Activated T-cell treated with anti-CD3 and anti-CD28 coated beads for 1 hour (primary cell): ENCODE measurements at places on chromosomes 4 and X.

GRCh38 chr4:8417071-8417614 lies 23.4 kb downstream of the ACOX3 start:
- no peak for DNase-seq

DNA sequence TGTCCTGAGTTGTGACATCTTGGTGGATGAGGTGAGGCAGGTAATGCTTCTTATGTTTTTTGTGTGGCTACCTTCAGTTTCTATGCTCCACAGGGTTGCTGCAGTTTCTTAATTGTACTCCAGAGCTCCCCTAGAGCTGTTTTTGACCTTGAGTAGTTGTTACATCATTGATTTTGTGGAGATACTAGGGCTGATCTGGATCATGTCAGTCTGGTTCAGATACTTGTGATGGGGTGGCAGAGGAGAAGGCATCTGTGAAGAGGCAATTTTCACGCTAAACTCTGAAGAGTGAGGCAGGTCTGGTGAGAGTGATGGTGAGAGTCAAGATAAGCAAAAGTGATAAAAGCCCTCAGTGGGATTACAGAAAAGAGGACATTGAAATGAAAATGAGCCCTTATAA lies 1180.2 kb downstream of the RAPGEF2 start:
- DNase-seq = no peak

DNA sequence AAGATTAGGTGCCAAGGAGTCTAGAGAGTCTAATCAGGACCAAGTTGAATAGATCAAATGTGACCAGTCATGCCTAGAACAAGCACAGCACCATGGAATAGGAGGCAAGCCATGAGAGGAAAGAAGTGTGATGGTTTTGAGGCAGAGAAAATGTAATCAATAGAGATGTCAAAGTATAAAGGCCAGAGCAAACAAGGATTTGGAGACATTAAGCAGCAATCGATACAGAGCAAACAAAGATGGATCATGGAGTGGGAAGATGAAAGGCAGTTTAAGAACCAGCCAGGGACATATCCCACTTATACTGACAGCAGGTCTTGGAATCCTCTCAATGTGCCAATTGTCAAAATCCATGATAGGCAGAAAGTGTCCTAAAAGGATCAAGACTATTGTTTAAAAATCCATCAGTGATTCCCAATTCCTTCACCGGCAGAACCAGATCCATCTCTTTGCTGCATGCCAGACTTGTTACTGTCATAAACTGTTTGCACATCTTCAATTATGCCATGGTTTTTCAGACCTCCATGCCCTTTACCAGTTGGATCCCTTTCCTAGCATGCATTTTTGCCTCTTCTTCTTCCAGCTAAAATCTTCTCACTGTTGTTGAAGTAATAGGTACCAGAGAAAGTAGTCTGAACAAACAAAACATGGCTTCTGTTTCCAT lies 520.7 kb upstream of the ARX start:
- DNase-seq = no peak

GRCh38 chr4:110484767-110485166 lies 8.8 kb downstream of the ENPEP start:
- DNase-seq = no peak

DNA sequence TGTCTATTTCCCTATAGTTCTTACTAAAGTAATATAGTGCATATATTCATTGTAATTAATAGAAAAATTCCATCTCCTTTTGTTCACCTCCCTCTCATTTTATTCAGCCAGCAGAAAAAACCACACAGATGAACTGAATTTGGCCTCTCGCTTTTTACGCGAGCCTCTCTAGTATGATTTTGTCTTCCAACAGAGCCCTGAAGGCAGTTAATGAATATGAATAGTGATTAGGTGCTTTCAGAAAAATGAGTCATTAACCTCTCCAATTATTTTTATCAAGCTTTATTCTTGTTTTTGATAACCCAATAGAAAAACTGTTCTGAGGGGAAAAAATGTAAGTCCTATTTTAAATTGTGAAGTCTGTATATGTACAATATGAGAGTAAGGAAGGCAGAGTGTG lies 74.1 kb downstream of the ZAR1 start:
- DNase-seq = no peak

DNA sequence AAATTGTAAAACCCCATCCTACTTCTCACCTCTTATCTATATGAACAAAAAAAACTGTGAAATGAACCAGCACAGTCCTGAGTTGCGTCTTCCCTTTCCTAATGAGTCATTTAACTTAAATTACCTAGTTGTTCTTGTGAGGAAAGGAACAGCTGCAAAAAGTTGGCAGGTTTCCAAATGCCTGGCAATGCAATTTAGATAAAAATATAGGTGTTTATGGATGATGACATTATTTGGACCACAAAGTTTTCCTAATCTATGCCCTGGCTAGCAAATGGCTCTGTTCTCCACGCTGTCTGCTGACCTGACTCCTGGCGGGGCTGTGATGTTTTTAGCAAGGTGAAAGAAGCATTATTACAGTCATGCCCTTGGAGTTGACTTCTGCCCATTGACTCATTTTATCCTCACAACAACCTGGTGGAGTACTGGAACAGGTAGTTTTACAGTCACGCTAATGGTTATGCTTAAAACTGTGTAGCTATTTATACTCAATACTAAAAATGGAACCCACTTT lies 29.8 kb upstream of the RELL1 start:
- DNase-seq = no peak

DNA sequence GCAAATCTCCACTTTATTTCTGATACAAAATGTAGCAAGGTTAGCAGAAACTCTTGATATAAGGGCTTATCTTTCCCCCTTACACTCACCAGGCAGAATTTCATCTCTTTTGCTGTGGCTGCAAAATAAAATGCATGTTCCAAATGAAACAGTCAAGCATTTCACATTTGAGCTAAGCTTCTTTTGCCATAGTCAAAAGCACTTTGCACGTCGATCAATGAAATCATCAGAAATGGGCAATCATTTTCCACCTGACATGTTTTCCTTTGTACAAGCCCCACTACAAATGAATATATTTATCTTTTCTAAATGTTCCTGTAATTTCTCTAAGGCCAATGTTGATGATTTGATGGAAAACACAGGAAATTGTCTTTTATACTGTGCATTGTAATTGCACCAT lies 178.4 kb downstream of the ANKRD50 start:
- no peak for DNase-seq

- no peak for DNase-seq
Observed at GRCh38 chr4:70706516-70706915, 15.2 kb upstream of the RUFY3 start.

DNA sequence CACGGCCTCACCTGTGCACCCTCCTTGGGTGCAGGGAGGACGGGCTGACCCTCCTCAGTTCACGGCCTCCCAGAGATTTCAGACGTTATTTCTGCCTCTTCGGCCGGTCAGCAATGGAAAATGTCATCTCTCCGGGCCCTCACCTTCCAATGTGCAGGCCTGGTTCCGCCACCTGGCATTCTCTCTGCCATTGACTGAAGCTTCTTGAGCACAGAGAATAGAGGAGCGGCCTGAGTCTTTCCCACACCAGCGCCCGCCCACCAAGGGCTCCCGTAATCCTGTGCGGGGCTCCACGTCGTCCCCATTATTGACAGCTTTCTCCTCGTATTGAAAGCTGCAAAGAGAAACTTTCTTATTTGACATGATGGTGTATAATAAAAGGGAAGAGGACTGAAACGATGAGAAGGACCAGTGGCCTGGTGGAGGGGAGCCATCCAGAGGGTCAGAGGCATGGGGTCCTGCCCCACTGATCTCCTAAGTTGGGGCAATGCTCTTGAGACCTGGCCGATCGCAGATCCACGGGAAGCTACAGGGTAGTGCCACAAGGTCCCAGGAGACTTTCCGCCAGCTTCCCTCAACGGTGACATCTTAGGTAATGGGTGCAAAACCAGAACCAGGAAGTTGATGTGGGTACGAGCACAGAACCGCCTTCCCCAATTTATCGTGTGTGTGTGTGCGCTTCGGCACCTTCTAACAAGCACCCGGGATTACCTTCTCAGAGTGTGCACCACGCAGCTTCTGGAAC lies 20.6 kb downstream of the HTRA3 start:
- no peak for DNase-seq

DNA sequence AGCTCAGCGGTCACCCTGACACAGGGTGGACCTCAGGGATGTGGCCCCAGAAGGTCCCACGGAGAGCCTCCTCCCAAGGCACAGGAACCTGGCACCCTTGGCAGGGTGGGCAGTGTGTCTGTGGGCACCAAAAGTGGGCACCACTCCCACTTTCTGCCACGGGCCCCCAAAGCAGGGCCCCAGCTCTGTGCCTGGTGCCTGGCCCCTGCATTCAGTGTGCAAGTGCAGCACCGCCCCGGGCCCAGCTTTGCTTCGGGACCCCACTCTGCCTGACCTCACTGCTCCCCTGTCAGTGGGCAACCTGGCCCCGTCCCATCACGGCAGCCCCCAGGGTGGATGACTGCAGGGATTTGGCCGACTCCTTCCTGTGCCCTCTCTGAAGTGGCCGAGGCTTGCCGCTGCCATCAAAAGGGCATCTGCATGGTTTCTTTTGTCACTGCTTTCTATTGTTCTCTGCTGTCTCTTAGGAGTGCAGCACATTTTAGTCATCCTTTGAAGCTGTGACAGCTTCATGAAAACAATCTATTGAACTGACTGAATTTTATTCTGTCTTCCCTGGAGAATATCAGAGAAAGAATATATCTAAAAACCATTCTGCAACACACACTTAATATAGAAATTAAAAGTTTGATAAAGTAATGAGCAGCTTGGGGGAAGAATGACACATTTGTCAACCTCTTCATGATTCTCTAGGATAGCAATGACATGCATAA lies 302.4 kb downstream of the FAM47B start:
- DNase-seq = no peak

DNA sequence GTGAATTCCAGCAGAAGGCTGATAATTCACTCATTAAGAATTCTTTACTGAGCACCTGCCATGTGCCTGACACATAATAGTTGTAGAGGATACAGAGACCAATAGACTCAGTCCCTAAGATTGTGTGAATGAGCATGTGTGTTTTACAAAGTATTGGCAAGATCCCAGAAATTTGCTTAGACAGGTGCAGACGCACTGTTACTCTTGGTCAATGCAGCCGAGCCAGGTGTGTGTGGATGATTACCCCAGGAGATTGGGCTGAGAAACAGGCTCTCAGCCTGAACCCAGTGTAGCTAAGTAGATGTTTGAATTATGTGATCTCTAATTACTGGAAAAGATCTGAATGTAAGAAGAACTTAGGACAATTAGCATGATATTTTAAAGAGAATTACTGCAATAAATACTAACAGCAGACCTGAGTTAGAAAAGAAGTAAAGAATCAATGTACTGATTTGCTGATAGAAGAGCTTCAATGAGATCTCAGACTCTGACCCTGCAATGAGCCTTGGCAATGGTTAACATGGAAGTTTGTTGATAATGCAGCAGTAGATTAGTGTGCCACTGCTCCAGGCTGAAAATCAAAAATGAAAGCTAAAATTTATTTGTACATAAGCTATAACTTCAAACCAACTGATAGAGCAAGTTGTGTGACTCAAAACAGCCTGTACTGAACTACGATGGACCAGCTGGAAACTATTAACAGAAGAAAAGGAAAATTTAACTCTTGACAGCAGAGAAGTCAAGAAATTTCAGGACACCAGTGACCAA lies 32.2 kb upstream of the NDST4 start:
- no peak for DNase-seq

DNA sequence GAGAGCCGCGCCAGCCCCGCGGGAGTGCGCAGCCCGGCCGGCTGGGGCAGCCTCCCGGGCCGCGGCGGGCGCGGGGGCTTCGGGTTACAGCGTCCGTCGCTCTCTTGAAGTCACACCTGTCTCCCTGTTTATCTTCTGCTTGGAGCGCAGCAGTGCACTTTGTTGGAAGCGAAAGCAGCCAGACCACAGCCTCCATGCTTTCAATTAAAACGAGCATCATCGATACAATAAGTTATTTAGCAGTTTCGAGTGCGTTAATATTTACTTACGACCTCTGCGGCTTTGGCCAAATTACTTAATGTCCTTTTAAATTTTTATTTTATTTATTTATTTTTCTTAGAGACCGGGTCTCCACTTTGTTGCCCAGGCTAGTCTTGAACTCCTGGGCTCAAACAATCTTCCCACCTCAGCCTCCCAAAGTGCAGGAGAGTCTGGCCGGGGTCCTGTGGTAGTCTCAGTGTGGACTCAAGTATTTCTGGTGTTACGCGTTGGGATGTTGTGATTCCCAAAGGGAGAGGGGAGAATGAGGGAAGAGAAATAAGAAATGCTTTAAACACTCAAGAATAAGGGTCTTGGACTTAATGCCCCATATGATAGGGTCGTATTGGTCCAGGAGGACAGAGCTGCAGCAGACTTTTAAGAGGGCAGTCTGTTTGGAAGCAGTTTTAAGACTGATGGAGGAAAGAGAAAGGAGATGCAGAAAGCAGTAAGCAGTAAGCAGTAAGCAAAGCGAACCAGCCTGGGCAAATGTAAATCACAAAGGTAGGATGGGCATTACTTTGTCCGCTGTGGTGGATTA lies 504 bp upstream of the PDLIM3 start:
- no peak for DNase-seq

DNA sequence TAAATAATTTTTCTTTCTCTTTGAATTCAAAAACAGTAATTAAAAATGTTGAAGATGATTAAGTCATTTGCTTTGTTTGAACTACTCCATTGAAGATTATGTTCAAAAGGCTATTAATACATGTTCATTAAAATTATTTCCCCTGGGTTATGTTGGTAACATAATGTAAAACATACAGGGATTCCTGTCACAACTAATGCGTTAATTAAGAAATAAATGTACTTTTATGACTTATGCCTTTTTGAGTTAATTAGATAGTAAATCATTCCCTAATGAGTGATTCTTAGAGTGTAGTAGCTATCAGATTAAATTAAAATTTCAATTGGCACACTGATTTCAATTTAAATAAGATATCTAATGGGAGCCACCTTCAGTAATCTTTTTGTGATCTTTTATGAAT lies 549.1 kb downstream of the ANKRD50 start:
- DNase-seq = no peak

DNA sequence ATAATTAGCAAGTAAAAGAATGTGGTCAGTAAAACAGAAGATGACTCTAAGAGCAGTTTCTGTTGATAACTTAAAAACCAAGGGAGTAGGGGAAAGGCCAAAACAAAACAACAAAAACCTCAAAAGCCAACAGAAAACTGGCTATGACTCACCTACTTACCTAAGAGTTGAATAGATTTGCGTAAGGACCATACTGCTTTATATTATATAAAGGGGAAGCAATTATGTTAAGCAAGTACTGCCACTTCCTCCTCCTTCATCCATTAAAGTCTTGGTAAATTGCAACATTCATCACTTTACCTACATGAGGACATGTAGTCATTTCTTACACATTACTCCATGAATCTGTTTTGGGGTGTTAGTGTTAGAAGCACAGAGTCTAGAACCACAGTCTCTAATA lies 85.9 kb upstream of the FAM47A start:
- DNase-seq = no peak

DNA sequence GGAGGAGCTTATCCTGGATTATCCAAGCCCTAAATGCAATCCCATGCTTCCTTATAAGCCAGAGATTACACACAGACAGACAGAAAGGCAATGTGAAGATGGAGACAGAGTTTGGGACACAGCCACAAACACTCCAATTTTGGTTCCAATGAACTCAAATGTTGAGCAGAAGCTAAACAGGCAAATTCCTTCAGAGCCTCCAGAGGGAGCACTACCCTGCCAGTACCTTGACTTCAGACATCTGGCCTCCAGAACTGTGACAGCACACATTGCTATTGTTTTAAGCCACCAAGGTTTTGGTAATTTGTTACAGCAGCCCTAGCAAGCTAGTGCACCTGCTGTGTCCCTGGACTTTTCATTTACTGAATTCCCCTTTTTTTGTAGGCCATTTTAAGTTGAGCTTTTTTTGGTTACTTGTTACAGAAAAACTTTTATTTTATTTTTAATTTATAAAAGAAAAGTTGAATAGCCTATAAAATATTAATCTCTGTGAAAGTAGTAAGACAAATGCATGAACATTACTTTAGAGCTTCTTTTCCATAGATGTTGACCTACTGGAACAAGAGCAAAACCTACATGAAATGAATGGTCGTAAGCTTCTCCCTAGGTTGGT lies 33.4 kb upstream of the SRD5A3 start:
- DNase-seq = no peak
